ENCODE measurements at places on chromosomes 7 and 10.

- H3K36me3 ChIP-seq = peaks cover 3% of the 10 kb centered on the region
- H3K4me3 ChIP-seq = no peak overlapping the region
- H3K4me1 ChIP-seq = peaks cover 22% of the 10 kb centered on the region
- H3K27me3 ChIP-seq = peaks cover 91% of the 10 kb centered on the region
These were observed 2.4 kb downstream of the HHEX start for GRCh38 chr10:92692080-92692671.

DNA sequence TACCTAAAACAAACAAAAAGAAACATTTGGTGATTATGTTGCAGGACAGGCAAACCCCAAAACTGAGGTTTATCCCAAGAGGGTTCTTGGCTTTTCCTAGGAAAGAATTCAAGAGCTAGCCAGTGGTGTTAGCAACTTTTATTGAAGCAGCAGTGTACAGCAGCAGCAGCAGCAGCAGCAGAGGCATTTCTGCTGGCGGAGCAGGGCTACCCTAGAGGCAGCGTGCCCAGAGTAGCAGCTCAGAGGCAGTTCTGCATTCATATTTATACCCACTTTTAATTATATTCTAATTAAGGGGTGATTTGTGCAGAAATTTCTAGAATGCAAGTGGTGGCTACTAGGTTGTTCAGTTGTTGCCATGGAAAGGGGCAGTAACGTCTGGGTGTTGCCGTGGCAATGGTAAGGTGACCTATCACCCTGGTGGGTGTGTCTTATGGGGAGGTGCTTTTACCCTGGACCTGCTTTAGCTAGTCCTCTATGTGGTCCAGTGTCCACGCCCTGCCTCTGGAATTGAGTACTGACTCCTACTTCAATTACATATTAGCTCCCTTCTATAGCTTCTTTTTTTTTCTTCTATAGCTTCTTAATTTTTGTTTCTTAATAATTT lies 53.9 kb downstream of the VCL start:
- no peak overlapping the region for H3K27ac ChIP-seq
- no peak for DNase-seq

- H3K4me3 ChIP-seq = no peak overlapping the region
- H3K27me3 ChIP-seq = no peaks in the 10 kb centered on the region
- no peak overlapping the region for H3K27ac ChIP-seq
- H3K36me3 ChIP-seq = no peaks in the 10 kb centered on the region
- DNase-seq = no peak
These were observed 70.4 kb upstream of the CFAP46 start for GRCh38 chr10:133012573-133013359.

DNA sequence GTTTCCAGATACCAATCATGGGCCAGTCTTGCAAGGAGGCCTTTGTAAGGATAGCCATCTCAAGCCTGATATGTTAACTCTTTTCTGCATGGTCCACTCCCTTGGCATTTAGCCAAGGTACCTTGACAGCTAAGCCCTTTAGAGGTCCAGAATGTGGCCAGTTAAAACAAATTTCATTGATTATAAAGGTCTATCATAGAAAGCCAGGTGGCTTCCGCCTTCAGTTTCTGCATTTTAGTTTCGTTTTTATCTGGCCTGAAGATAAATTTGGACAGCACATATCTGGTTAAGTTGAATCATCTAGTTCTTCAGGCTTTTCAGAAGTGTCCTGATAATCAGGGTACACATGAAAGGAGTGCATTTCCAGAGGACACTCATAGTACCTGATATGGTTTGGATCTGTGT lies 30.7 kb downstream of the ANKIB1 start:
- H3K36me3 ChIP-seq = peaks cover 21% of the 10 kb centered on the region
- no peak for DNase-seq
- no peaks in the 10 kb centered on the region for H3K27me3 ChIP-seq
- H3K4me1 ChIP-seq = no peaks in the 10 kb centered on the region

- H3K36me3 ChIP-seq = no peaks in the 10 kb centered on the region
- H3K27ac ChIP-seq = no peak overlapping the region
- DNase-seq = no peak
- H3K4me3 ChIP-seq = no peak overlapping the region
- H3K27me3 ChIP-seq = no peaks in the 10 kb centered on the region
These were observed 78.9 kb downstream of the GPR37 start for GRCh38 chr7:124686543-124687171.

- no peak overlapping the region for H3K4me3 ChIP-seq
- peaks cover 27% of the 10 kb centered on the region for H3K4me1 ChIP-seq
- peaks cover 15% of the 10 kb centered on the region for H3K36me3 ChIP-seq
- no peaks in the 10 kb centered on the region for H3K27me3 ChIP-seq
- no peak for DNase-seq
These were observed 22.8 kb downstream of the DNAJB6 start for GRCh38 chr7:157359581-157359980.

DNA sequence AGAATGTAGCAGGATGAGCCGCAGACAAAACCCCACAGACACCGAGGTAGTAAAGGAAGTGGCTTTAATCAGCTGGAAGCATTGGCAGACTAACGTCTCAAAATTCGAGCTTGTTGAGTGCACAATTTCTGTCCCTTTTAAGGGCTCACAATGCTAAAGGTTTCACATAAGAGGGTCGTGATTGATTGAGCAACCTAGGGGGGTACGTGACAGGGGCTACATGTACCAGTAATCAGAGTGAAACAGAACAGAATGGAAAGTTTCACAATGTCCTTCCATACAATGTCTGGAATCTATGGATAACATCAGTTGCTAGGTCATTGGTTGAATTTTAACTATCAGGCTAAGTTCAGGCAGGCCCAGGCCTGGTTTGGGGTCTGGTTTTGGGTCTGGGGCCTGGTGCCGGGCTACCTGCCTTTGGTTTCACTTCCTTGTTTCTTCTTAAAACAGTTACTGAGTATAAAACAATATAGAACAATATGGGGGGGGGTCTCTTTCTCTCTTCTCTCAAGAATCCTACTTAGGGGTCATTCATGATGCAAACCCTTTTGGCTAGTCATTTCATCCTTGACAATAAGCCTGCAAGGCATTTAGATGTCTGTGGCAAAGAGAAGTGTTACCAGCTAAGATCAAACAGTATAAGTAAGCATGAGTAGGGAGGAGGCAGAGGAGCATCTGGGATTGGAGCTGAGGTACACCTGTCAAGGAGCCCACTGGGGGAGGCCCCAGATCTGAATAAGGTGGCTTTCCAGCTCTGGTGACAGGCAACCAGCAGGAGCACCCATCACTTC lies 364.1 kb downstream of the TNS3 start:
- no peaks in the 10 kb centered on the region for H3K36me3 ChIP-seq
- no peak overlapping the region for H3K4me3 ChIP-seq
- no peak overlapping the region for H3K27ac ChIP-seq
- no peaks in the 10 kb centered on the region for H3K27me3 ChIP-seq
- DNase-seq = no peak

All from mesothelial cell of epicardium (in vitro differentiated cells).